Left renal pelvis (tissue), 4 donors: ENCODE measurements at places on chromosomes 2 and 18. TPM values are rescaled to one million over a fixed set of nuclear protein-coding genes. Genes with fewer than 3 reads are reported as not detected.

COX5B gene
- polyA plus RNA-seq = 196 TPM

SAP130 gene
- polyA plus RNA-seq = 28.8 TPM

OLA1 gene
- 179 TPM for polyA plus RNA-seq

DNA sequence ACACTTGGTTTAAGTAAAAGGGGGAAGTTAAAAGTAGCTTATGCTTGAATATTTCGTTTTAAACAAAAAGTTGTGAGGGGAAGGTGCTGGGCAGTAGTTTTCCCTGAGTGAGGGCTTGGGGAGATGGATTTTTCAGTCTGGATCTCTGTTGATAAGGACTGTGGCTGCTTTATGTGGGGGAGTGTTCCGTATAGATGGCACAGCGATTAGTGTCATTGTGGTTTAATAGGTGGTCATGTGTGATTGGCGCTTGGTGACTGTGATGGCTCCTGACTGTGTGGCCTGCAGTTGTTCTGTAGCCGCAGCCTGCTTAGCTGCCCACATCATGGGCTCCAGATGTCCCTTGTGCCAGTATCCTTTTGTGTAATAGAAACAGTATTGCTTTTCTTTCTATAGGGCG, 156.2 kb downstream of the WDSUB1 start:
- DNase-seq = no peak

RNF152 gene
- polyA plus RNA-seq = 8.4 TPM

DNA sequence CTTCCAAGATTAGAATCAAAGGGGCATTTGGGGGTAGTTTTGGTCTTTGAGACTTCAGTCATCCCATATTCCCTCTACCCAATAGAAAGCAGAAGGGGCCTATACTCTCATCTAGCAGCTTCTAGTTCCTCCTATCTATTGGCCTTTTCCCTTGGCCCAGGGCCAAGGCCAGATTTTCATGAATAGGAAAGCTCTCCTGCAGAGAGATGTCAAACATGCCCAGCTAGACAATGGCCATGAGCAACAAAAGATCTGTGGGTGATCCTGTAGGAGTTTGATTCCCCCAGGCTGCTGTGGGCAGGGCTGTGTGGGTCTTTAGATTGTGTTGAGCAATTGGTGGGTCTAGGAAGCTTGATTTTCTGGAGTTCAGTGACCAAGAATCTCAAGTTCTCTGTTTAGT, 2.9 kb upstream of the ADCYAP1 start:
- DNase-seq = no peak
